ENCODE measurements at places on chromosomes 5 and 9.

- no peak for DNase-seq
Measured at GRCh38 chr5:153515301-153515700, 24.8 kb downstream of the GRIA1 start.

DNA sequence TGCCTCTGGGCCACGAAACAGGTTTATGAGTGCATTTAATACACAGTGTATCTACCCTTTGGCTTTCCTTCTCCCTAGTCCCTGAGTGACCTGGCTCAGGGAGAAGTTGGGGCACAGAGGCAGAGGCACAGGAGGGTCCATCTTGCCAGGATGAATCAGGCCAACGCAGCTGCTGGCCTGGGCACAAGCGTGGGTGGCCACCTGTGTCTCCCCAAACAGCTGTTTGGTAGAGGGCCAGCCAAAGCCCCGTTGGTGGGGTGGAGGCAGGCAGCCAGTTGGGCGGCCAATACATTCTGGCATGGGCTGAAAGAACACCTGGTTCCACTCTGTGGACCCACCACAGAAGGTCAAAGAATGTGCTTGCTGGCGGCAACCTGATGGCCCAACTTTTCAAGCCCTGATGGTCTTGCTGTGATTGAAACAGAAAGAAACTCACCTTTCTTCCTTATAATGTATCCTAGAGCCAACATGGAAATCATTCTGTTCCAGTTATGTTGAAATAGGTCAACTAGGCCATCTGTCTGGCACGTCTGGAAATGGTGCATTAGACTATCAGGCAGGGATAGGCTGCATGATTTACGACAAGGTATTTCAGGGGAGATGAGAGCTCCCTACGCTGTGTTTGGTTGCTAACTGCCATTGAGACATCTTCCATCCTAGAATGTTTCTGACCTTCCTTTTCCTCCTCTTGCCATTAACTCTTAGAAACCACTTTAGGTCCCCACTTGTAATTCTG is 337.4 kb downstream of the ADAMTS6 start:
- DNase-seq, result no peak

DNA sequence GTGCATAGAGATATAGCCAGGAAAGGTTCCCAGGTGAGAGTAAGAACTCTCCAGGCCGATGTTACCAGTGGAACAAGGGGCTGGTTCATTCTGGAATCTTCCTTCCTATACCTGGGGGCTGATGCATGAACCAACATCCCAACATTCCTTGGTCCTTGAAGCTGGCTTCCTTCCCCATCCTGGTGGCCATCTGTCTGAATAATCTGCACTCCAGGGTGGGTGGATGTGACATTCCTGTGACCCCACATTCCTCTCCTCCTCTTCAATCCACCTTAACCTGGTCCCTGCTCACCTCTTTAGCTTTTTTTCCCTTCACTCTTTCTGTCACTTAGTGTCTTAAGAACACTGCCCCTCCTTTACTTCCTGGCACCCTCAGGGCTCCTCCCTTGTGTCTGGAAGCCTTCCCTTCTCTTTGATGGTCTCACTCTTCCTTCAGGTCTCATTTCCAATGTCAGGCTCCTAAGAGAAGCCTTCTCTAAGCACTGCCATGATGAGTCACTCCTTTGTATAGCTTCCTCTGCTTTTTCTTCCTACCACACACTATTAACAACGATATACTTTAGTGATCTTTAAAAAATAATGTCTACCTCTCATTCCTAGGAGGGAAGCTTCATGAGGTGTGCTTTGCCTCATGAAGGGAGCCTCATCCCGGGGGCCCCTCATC is 80.3 kb downstream of the BOD1 start:
- no peak for DNase-seq

DNA sequence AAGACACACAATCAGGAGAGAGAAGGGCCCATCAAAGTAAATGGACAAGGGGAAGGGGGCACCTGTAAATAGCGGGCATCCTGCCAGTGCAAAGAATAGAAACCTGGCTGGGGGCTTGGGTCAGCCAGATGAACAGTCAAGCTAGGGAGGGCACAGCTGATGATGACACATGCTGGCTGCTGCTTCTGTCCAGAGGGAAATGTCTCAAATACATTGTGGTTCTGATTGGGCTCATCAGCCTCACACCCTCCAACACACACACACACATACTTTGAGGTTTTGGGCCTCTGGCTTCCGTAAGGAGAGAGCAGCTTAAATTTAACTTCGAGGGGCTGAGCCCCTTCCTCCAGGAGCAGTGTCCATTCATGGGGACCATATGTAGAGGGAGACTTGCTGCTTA is 27.6 kb upstream of the SPATA31E1 start:
- DNase-seq, result no peak

DNA sequence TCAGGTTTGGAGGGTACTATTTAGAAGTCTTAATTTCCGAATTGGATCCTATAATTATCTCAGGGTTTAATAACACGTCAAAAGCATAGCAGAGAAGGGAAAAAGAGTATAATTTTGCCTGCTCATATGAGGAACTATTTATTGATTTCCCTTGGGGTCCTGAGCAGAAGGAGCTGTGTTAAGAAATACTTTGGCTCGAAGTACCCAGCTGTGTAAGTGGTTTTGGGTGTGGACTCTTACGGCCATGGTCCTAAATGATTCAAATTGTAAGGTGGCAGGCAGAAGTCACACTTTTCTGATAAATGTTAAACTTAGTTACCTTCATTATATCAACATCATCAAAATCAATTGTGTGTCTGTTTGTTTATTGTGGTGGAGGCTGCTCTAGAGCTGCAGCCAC is 190.4 kb downstream of the MTRR start:
- no peak for DNase-seq

DNA sequence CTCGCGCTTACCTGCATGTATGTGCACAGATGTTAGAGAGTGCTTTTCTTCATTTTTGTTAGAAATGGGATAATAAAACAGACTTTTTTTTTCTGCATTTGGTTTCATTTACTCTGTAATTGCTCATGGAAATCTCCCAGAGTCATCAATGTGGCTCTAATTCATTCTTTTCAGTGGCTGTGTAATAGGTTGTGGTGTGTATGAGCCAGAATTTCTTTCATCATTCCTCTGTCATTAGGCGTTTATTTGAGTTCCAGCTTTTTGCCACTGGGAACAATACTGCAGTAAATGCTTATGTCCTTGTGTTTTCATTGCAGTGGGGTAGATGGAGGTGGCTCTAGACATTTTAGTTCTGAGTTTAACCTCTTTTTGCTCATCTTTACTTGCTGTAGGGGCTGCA is 118.9 kb downstream of the NXNL2 start:
- no peak for DNase-seq

DNA sequence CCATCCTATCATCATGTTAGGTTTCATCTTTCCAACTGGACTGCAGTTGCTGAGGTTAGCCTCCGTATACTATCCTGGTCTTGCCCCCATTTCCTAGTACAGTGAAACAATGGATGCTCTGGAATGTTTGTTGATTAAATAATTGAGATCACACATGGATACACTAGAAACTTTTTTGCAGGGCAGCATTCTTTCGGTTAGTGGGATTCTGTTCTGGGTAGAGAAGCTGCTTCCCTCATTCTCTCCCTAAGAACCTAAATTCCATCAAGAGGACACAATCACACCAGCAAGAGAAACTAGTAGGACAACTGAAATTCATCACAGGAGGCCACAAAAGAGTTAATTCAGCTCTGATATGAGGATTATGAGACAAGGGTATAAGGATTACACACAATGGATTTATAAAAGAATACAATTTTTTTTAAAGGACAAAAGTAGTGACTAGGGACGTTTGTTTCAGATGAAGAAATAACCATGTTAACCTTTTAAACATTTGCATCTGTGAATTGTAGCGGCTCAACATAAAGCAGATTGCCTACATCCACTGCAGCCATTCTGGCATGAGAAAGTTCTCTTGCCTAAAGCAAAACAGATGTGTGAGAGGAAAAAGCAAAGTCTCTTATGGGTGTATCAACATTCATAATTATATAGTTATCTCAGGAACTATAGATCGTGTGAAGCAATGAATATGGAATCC is 162.7 kb upstream of the LHFPL2 start:
- no peak for DNase-seq

DNA sequence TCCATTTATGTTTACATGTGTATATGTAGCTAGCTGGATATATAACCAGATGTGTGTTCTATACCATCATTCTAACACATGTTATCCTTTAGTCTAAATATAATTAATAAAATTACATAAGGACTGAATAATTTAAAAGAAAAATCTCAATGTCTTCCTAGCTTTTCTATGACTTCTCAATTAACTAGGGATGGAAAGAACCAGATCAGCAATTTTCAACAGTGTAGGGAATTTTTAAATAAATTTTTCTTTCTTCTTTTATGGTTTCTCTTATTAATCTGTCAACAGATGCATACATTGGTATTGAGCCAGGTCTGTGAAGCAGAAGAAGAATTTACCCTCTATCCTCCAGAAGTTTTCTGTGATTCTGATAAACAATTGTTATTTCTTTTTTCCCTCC is 2180.4 kb upstream of the C9orf72 start:
- no peak for DNase-seq

- DNase-seq, result no peak
Measured at GRCh38 chr9:12878351-12878978, 103.6 kb downstream of the LURAP1L start.

- no peak for DNase-seq
Measured at GRCh38 chr5:84287951-84288350, 96.7 kb downstream of the EDIL3 start.

DNA sequence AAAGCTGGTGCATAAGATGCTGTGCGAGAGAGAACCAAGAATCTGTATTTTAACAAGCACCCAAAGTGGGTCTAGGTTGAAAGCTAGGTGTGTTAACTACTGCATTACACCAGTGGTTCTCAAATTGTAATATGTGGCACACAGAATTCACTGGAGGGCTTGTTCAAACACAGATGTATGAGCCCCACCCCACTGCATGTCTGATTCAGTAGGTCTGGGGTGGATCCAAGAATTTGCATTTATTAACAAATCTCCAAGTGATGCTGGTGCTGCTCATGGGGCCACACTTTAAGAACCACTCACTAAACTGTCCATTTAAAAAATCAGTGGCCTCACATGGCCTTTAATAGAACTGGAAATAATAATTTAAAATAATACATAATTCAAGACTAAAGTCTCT is 40.4 kb downstream of the LPAR1 start:
- DNase-seq, result no peak

DNA sequence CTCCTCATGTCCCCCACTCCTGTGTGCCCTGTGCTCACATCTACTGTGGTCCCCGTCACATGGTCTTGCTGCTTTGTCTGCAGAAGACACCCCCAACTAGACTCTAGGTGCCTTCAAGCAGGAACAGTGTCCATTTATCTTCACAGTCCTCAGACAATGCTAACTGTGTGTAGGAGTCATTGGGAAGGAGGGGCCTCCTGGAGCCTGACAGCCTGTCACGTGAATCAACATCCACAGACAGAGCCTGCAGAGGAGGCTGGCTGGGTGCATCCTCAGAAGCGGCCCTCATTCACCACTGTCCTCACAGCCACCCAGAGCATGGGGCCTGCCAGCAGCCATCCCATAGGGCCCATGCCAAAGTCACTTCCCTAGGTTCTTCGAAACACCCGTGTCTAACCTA is 98.7 kb downstream of the MED10 start:
- no peak for DNase-seq

- DNase-seq, result no peak
Measured at GRCh38 chr5:133296624-133297023, 244.8 kb downstream of the HSPA4 start.

GRCh38 chr5:14450018-14450524 is 131.5 kb upstream of the OTULINL start:
- DNase-seq, result no peak

DNA sequence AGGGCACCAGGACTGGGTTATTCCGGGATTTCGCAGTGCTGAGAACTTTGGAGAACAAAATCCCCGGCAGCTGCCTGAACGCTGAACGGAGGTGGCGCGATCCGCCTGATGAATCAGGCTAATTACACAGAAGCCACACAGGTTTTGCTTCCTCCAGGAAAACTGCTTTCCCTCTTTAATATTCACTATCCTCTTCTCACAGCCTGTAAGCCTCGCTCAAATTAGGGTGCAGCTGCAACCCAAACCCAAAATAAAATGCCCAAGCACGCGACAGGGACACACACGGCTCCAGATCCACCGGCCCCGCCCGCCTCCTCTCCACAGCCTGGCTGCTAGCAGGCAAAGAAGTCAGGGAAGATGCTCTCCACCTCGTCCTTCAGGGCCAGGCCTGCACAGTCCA is 6.0 kb downstream of the SOHLH1 start:
- DNase-seq, result no peak

DNA sequence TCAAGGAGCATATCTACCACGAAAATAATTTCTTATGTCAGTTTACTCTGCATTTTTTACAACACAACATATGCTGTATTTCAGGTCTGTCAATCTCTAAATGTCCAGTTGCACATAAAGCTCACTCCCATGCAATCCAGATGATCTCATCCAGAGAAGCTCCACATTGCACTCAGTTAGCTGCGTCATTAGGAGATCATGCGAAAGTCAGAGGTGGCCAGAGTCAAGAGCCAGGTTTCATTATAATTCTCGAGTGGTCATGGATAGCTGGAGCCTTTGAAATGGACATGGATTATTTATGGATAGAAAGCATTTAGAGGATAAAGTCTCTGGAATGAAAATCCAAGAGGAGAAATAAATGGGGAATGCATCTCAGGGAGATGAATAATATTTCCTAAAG is 232.3 kb downstream of the GAS1 start:
- no peak for DNase-seq

DNA sequence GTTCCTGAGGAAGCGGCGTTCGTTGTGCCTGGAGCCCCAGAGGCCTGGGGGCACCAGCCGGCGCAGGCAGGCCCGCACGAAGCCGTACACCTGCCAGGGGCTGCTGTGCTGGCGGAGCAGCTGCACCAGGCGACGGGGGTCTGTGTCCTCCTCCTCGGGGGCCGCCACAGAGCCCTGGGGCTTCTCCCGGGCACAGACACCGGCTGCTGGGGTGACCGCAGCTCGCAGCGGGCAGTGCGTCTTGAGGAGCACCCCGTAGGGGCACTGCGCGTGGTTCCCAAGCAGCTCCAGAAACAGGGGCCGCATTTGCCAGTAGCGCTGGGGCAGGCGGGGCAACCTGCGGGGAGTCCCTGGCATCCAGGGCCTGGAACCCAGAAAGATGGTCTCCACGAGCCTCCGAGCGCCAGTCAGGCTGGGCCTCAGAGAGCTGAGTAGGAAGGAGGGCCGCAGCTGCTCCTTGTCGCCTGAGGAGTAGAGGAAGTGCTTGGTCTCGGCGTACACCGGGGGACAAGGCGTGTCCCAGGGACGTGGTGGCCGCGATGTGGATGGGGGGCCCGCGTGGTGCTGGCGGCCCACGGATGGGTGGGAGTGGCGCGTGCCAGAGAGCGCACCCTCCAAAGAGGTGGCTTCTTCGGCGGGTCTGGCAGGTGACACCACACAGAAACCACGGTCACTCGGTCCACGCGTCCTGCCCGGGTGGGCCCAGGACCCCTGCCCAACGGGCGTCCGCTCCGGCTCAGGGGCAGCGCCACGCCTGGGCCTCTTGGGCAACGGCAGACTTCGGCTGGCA is 1.3 kb downstream of the TERT start:
- no peak for DNase-seq

GRCh38 chr5:176425791-176426190 is 9.5 kb upstream of the CLTB start:
- DNase-seq, result no peak
